Vagina (tissue), 2 donors: ENCODE measurements at places on chromosomes 6 and 20.

DNA sequence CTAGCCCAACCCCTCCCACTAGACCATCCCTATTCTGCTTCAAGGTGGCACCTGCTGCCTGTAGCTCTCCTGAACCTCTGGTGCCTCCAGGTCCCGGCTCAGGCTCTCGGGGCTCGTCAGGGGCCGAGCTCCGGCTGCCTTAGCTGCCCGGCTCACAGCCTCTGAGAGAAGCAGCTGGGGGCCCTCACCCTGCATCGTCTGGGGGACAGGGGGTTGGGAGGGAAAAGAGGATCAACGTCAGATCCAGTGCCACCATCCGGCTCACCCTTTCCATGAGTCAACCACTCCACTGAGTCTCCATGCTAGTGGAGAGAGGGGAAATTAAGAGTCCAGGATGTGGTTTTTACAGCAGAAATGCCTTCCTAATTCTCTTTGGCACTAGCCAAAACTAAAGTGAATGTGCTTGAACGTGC, 13.0 kb downstream of the BAG6 start:
- no peak for DNase-seq

DNA sequence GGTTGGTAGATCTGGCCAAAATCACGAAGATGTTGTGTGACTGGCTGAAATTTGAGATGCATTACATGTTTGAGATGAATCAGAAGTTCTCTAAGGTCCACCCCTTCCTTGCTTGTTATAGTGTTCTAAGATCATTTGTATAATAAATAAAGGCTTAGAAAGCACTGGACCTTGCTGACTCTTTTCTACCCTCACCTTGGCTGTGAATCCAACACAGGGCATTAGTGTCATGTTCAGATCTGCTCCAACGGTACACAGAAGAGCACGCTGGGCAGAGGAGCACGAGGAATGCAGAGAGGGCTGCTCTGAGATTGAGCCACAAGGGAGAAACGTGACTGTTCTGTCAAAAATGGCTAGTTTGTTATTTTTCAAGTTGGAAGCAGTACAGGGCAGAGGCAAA, 169.5 kb upstream of the HDAC2 start:
- DNase-seq, result no peak

DNA sequence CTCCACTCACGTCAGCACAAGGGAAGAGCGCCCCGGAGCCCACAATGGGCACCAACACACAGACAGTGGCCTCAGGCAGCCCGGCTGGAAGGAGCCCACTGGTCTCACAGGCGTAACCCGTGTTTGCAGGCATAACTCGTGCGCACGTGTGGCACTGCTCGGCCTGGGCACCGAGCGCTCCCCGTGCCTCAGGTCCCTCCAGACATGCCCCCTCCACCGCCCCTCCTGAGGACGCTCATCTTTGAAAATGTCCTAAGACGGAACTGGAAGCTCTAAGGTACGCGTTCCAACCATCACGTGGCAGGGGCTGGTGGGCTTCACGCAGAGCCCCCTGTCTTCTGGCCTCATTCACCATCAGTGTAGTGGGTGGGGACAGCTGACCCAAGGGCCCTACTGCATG, 44.6 kb downstream of the SSR1 start:
- no peak for DNase-seq

- no peak for DNase-seq
These were observed 41.3 kb downstream of the CDYL start for GRCh38 chr6:4817551-4817950.

- no peak for DNase-seq
These were observed 52.2 kb upstream of the CHRNA4 start for GRCh38 chr20:63413323-63413722.

- no peak for DNase-seq
These were observed 15.0 kb downstream of the SPAG4 start for GRCh38 chr20:35630636-35631035.

GRCh38 chr6:41723530-41724227, 11.7 kb downstream of the TFEB start:
- no peak for DNase-seq

GRCh38 chr6:164107297-164107995, 692.9 kb downstream of the QKI start:
- DNase-seq, result no peak

DNA sequence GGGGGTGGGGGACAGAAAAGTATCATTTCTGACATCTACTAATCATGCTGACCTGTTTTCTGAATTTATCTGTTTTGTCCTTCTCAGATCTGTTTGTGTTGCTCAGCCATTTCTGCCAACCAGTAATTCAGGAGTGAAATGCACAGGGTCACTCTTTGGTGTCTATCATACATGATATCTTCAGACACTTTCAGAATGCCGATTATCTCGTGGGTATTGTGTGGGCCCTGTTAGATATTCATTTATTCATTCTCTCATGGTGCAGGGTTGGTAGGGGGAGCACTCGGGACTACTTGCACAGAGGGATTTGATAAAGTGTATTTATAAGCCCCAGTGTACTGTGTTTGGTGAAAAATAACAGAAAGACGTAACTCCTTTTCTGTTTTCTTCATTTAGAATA, 101.2 kb upstream of the CITED2 start:
- no peak for DNase-seq

DNA sequence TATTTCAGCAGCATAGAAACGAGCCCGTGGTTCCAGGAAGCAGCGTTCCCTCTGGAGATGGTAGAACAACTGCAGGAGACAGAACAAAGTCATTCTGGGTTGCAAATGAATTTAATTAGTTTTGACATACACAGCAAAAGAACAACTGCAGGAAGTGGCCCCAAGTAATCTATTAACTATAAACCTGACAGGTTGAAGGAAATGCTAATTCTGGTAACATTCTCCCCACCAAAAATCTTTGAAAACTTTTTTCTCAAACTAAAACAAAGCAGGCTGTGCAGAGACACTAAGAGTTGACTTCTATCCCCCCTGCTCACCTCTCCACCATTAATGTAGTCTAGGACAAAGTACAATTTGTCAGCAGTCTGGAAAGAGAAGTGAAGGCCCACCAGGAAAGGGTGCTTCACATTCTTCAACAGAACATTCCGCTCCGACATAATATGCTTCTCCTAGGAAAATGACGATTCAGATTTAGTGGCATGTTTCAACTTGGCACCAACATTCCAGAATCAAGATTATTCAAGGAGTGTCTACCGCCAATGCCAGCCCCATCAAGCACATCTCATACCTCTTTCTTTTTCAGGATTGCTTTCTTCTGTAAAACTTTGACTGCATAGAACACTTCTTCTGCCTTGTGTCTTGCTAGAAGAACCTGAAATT, 120.4 kb upstream of the SLC2A12 start:
- DNase-seq, result no peak

GRCh38 chr6:127484212-127484863, 25.1 kb upstream of the KIAA0408 start:
- no peak for DNase-seq

- no peak for DNase-seq
These were observed 128.9 kb downstream of the HIVEP2 start for GRCh38 chr6:142816031-142816430.

- no peak for DNase-seq
These were observed 96.5 kb downstream of the ERMARD start for GRCh38 chr6:169847901-169848311.

GRCh38 chr20:21507400-21508229, 6.2 kb downstream of the NKX2-2 start:
- peak; percentile 82 for DNase-seq

DNA sequence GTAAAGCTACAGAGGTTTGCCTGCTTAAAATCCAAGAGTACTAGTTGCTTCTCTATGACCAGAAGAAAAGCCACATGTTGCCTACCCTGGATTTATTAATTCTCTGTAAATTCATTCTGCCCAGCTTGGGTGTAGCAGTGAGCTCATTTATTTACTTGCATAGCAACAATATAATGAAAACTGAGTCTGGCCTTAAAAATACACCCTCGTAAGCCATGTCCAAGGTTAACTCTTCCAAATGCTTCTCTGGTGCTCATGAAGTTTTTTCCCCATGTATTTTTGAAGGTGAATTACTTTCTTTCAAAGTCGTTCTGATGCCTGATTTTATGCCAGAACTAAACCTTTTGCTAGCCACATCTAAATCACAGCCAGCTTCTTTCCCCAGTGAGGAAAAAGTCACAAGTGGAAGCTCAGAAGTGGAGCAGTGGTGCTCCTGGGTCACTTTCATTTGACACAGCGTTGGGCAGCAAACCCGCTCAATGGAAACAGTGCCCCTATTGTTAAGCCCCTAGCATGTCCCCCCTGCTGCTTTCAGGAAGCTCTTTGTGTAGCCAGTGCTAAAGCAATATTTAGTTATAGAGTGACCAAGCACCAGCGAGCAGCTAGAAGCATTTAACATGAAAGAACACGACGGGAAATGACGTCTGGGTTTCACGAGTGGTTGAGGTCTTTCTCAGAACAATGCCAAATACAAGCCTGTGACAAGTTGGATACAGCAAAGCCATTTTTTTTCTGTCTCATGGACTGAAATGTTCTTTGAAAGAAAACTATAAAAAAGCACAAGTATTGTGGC, 29.8 kb downstream of the NEDD9 start:
- peak; percentile 71 for DNase-seq

DNA sequence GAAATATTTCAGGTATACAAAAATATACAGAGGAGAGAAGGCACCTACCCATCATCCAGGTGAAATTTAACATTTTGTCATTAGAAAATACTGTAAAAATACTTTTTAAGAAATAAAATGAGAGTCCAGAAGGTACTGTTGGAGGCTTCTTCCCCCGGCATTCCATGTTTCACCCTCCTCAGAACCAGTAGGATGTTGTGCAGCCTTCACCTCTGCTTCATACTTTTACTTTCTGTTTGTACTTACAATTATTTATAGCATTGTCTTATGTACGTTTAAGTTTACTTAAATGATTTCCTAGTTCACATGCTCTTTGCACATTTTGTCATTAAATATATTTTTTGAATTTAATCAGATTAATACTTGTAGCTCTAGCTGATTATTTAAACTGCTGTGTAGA, 30.9 kb downstream of the TMEM200A start:
- DNase-seq, result no peak

DNA sequence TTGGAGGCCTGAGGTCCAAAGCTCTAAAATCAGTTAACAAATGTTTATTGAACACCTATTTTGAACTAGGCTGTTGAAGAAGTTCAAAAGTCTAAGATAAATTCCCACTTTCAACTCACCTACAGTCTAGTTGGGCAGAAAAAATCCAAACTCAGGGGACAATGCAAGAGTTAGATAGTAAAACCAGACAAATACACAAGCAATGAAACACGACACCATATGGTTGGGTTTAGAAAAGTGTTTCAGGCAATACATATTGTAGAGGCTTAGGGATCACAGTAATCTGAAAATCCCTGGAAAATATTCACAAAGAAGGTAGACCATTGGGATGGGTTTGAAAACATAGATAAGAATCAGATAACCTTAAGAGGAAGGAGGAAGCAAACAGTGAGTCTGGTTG, 1.3 kb upstream of the CARMIL1 start:
- no peak for DNase-seq

- DNase-seq, result no peak
These were observed 220.8 kb upstream of the HEY2 start for GRCh38 chr6:125528621-125529041.

DNA sequence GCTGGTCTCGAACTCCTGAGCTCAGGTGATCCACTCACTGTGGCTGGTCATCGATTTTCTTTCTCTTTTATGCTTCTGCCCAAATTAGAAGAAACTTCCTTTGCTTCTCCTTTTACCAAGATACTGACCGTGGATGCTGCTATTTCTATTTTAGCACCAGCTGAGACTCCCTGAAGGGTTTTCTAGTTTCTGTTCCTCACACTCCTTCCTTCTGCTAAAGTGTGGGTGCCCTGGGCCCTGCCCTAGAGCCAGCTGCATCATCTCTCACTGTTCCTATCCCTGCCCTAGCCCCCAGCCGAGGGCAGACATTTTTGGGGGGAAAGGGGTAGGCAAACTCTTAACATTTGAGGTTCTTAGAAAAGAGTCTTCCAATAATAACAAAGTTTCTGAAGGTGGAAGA, 6.3 kb downstream of the SMOC2 start:
- no peak for DNase-seq

DNA sequence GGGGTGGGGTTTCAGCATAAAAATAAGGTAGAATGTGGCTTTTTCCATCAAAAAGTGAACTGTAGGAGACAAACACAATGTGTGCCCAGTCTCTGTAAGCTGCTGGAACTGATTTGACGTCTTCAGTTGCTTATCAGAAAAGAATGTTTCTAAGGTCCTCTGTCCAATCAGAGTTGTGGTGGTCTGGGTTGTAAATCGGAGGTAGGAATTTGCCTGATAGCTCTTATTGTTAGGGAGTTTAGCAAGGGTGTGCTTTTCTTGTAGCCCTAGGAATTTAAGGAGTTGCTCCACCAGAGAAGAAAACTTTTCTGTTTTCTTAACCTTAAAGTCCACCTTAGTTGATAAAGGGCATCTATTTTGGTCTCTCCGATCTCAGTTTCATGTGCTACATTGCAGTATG, 10.4 kb upstream of the SSTR4 start:
- no peak for DNase-seq

- DNase-seq, result no peak
These were observed 16.1 kb upstream of the LMBRD1 start for GRCh38 chr6:69812746-69813427.

- DNase-seq, result no peak
These were observed 16.7 kb downstream of the PCMT1 start for GRCh38 chr6:149766156-149766769.

DNA sequence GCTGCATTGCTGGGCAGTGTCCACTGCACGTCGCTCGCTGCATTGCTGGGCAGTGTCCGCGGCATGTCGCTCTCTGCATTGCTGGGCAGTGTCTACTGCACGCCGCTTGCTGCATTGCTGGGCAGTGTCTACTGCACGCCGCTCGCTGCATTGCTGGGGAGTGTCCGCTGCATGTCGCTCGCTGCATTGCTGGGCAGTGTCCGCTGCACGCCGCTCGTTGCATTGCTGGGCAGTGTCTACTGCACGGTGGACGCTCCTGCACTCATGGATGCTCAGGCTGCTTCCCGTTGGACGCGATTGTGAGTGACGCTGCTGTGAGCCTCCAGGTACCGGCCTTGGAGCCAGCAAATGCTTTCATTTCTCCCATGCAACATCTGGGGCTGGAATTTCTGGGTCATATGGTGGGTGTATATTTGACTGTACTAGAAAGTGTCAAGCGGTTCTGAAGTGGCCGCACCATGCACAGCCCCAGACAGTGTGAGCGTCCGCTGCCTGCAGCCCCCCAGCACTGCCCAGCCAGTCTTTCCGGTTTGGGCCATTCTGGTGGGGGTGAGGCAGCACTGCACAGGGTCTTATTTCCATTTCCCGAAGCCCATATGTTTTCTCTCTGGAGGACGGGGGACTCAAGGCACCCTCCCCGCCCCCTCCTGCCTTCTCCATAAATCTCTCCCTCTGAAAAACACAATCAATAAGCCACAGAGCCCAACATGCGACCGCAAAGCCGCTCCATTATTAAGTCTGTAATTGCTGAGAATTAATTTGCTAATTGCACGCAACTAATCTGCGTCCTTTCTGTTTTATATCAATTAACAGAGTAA, 97.4 kb downstream of the YTHDF1 start:
- DNase-seq, result no peak

DNA sequence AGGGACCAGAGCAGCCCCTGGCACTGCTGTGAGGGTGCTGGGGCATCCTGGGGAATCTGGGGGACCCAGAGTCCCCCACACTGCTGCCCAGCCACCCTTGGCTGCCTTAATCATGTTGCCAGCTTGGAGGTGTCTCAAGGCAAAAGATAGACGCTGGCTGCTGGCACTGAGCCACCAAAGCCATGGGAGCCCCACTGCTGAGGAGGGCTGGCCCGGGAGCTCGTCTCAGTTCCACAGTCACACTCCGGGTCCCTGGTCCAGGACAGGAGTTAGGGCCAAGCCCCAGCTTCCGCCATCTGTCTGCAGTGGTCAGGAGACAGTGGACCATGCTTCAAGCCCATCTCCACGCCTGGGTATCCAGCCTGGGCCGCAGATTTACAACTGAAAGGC, 41.0 kb upstream of the HMGA1 start:
- DNase-seq, result no peak
